ENCODE measurements at places on chromosomes 5 and 9.

- no peak for DNase-seq
Measured at GRCh38 chr9:93209097-93209496, 25.2 kb downstream of the WNK2 start.

DNA sequence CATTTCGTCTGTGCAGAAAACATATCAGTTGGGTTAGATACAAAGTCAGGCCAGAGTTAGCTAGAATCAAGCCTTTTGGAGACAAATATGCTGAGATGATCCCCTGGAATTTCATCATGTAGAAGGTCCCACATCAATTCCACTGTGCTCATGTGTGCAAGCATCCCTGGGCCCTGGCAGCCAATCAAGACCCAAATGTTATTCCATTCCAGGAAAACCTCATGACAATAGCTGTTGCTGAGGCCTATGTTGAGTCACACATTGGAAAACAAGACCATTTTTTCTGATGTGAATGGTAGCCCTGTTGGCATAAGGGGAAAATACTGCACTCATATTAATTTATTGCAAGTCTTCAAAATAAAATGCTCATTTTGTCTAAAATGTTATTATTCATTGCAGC, 11.5 kb downstream of the SPOCK1 start:
- DNase-seq, result no peak

DNA sequence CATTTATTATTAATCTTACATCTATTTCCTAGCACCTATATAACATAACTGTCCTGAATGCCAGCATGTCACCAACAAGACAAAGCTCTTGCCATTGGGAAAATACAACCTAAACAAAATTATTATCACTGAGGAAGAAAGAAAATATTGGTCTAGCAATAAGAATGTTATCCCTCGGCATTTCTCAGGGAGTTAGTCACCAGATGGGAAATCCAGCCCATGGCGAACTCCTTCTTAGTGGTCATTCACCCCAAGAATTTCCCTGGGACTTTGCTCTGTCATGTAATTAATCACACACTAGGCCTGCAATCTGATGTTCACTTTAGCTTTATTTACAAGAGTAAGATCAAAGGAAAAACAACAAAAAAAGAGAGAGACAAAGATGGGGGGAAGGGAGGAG, 56.1 kb upstream of the TAS2R1 start:
- DNase-seq, result no peak

DNA sequence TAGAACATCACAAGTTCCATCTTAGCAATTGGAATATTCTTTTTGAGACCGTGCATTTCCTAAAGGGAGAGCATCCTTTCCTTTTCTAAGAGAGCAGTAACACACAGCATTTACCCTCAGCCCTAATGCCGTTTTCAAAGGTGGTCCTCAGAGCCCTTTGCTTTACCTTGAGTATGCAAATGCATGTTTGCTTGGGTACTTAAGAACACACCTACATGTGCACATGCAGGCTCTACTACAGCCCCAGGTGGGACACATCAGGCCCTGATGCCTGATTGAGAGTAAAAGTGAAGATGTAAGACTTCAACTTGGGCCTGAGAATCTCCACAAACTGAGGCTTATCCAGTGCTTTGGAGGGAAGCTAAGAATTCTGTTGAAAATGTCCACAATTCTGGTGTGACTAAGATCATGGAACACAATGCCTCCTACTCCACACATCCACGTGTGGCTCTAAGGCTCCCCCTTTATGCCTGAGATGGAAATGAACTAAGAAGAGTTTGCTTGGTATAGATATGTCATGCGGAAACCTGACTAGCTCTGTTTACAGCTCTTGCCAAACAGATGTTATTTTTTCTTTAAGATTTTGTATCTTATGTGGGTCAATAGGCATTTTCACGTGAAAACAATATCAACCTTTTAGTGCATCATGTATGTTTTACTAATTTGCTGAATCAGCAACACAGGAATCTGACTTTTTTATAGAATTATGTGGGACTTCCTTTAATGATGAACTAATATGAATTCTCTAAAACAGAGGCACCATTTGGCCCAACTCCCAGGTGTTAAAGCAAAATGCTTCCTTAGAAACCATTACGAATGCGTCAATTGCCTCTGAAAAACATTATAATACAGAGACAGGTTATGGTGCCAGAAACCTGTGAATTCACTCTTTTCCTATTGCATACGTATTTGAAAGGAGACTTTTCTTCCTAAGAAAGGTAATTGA, 48.9 kb upstream of the SLC2A8 start:
- no peak for DNase-seq

GRCh38 chr9:121277026-121277425, 9.1 kb downstream of the GSN start:
- DNase-seq, result no peak

GRCh38 chr5:122944051-122944450, 92.5 kb downstream of the PPIC start:
- DNase-seq, result no peak

DNA sequence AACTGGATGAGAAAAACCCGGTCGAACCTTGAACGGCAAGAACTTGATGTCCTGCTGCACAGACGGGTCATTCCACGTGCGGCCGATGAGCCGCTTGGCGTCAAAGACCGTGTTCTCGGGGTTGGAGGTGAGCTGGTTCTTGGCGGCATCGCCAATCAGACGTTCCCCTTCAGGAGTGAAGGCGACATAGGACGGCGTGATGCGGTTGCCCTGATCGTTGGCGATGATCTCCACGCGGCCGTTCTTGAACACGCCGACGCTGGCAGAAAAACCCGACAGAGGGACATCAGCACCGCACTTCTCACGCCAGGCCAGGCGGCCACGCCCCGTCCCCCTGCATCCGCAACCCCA, 519 bp downstream of the HSPA5 start:
- DNase-seq, result no peak
